PC-3 (cell line): ENCODE measurements at places on chromosomes 6 and 20. TPM values are rescaled to one million over a fixed set of nuclear protein-coding genes. Genes with fewer than 3 reads are reported as not detected.

GRCh38 chr6:157438611-157439111 is 57.7 kb downstream of the ZDHHC14 start:
- no peak for DNase-seq
- no peaks in the 10 kb centered on the region for H3K27me3 ChIP-seq
- H3K4me1 ChIP-seq: peaks cover 14% of the 10 kb centered on the region
- H3K4me3 ChIP-seq: no peak overlapping the region
- no peaks in the 10 kb centered on the region for H3K36me3 ChIP-seq
- no peak overlapping the region for H3K27ac ChIP-seq

DNA sequence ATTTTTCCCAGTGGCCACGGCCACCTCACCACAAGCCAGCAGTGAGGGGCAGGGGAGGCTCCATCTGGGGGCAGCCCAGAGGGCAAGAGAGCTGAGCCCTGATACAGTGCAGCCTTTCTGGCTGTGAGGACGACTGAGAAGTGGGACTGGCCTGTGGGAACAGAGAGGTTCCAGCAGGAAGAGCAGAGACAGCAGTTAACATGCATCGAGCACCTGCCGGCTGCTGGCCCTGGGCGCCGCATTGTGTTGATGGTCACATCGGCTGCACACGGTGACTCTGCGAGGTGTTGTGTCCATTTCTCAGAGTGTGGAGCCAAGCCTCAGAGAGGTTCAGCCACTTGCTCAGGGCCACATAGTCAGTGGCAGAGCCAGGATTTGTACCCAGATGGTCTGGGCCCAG is 9.8 kb downstream of the FOXS1 start:
- H3K4me3 ChIP-seq: no peak overlapping the region
- no peak for DNase-seq
- H3K27me3 ChIP-seq: no peaks in the 10 kb centered on the region
- H3K36me3 ChIP-seq: no peaks in the 10 kb centered on the region
- peaks cover 17% of the 10 kb centered on the region for H3K4me1 ChIP-seq
- H3K27ac ChIP-seq: no peak overlapping the region

GRCh38 chr6:11700118-11700718 is 78.4 kb downstream of the ADTRP start:
- peaks cover 15% of the 10 kb centered on the region for H3K4me1 ChIP-seq

GRCh38 chr6:90739339-90739738 is 152.5 kb upstream of the MAP3K7 start:
- H3K27ac ChIP-seq: no peak overlapping the region
- no peaks in the 10 kb centered on the region for H3K36me3 ChIP-seq
- H3K27me3 ChIP-seq: peaks cover 7% of the 10 kb centered on the region
- H3K4me1 ChIP-seq: no peaks in the 10 kb centered on the region
- no peak for DNase-seq
- no peak overlapping the region for H3K4me3 ChIP-seq

- DNase-seq: peak; percentile 72
- no peaks in the 10 kb centered on the region for H3K36me3 ChIP-seq
- H3K4me1 ChIP-seq: peaks cover 21% of the 10 kb centered on the region
- H3K27me3 ChIP-seq: no peaks in the 10 kb centered on the region
- H3K27ac ChIP-seq: no peak overlapping the region
These were observed 263.4 kb downstream of the CDC5L start for GRCh38 chr6:44650947-44651346.

- no peaks in the 10 kb centered on the region for H3K36me3 ChIP-seq
- no peak overlapping the region for H3K4me3 ChIP-seq
- H3K4me1 ChIP-seq: no peaks in the 10 kb centered on the region
- peaks cover 93% of the 10 kb centered on the region for H3K27me3 ChIP-seq
- no peak for DNase-seq
These were observed 74.6 kb downstream of the PHACTR3 start for GRCh38 chr20:59678951-59679350.

- no peak for DNase-seq
- peak overlapping the region; percentile 20; the same call in 1 of the 2 replicates for H3K27ac ChIP-seq
- peaks cover 48% of the 10 kb centered on the region for H3K4me1 ChIP-seq
- H3K4me3 ChIP-seq: peak overlapping the region; percentile 15; the same call in 1 of the 2 replicates
These were observed 47.4 kb downstream of the TPD52L1 start for GRCh38 chr6:125200941-125201340.

DNA sequence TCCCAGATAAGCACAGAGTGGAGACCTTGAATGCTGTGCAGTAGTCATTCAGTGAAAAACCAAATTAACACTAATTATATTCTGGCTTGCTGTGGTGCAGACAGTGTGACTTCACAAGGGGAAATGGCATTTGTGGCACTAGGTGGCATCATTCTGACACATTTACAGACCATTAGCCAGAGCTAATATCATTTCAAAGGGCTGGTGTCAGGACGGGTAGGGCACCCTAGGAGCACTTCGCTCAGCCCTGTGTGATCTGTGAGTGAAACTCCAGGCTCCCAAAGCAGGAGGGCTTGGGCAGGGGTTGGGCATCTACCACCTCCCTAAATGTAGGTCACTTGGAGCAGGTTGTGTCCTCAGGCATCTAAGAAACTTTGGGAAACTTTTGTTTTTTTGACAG is 555.8 kb downstream of the PKHD1 start:
- DNase-seq: no peak
- no peaks in the 10 kb centered on the region for H3K36me3 ChIP-seq
- H3K4me3 ChIP-seq: no peak overlapping the region
- peaks cover 5% of the 10 kb centered on the region; the same call in 1 of the 2 replicates for H3K4me1 ChIP-seq
- no peak overlapping the region for H3K27ac ChIP-seq

GRCh38 chr6:17865798-17866725 is 121.4 kb downstream of the KIF13A start:
- H3K27me3 ChIP-seq: no peaks in the 10 kb centered on the region
- H3K27ac ChIP-seq: peak overlapping the region; percentile 96
- no peaks in the 10 kb centered on the region for H3K36me3 ChIP-seq
- H3K4me1 ChIP-seq: peaks cover 68% of the 10 kb centered on the region

DNA sequence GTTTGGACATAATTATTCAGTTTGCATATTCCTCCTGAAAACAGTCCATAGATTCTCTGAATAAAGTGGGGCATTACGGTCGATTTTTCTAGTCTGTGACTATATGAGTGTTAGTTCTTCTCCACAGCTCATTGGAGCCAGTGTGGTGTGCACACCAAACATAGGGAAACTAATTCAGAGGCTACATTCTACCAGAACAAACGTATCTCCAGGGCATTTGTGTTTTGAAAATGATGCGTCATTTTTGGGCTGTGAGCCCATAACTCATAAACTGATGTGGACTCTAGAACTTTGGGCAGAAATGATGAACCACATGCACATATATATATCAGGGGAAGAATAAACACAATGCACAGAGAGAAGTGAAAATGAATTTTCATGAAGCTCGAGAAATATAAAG is 41.8 kb downstream of the C6orf58 start:
- peaks cover 6% of the 10 kb centered on the region; the same call in 1 of the 2 replicates for H3K4me1 ChIP-seq
- H3K36me3 ChIP-seq: no peaks in the 10 kb centered on the region
- peak; percentile 94 for DNase-seq

GRCh38 chr6:164897523-164898235 is 411.7 kb downstream of the C6orf118 start:
- DNase-seq: peak; percentile 25
- H3K4me3 ChIP-seq: no peak overlapping the region
- H3K27ac ChIP-seq: no peak overlapping the region
- no peaks in the 10 kb centered on the region for H3K4me1 ChIP-seq

DNA sequence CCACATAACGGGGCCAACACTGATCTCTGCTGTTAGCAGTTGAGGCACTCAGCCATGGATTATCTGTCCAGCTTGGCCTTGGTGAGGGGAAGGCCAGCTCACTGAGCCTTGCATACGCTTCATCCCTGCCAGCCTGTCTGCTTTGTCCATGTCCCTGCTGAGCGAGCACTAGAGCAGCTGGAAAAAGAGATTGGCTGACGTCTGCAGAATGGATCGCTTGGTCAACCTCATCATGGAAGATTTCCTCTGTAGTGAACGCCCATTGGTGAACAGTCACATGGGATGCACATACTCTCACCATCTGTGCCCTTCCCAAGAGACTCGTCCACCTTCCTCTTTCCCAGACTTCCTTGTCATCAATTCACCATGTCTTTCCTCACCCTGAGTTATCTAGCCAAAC is 26.9 kb downstream of the MUC22 start:
- H3K4me3 ChIP-seq: no peak overlapping the region
- no peak for DNase-seq
- H3K4me1 ChIP-seq: 0 out of 2 replicates have a peak, but pooled peaks cover 5% of the 10 kb centered on the region
- no peak overlapping the region for H3K27ac ChIP-seq

DNA sequence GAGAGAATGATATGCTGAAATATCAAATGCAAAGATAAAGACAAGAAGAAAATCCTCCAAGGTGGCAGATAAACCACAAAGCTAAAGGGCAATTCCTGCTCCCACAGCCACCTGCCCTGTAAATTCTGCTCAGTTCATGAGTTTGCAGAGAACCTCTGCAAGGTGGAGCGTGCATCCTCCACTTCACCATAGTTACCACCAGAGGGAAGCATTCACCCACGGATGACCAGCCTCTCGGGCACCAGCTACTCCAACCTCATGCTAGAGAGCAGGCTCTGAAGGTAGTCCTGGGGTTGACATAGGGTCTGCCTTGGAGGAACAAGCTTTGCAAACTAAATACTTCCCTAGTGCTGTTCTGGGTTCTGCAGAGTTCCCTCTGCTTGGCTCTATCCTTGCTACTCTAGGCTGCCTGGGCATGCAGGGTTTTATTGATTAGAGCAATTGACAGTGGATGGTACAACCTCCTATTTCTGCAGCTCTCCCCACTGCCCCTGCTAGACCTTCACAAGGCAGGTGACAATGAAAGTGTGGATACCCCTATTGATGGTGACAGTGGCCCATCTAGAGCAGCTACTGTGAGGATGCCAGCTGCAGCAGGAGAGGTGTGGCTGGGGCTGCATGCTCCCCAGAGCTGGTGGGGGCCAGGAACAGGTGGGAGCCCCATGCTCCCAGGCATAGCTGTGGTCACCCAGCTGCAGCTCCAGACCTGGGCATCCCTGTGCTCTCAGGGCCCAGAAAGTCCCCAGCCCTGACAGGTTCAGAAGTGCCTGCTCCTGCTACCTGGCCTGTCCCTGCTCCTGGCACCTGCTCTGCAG is 51.1 kb downstream of the GGTLC1 start:
- no peak overlapping the region for H3K4me3 ChIP-seq
- no peaks in the 10 kb centered on the region for H3K36me3 ChIP-seq
- no peak overlapping the region for H3K27ac ChIP-seq
- no peaks in the 10 kb centered on the region for H3K4me1 ChIP-seq
- peaks cover 37% of the 10 kb centered on the region; the same call in 1 of the 2 replicates for H3K27me3 ChIP-seq

DNA sequence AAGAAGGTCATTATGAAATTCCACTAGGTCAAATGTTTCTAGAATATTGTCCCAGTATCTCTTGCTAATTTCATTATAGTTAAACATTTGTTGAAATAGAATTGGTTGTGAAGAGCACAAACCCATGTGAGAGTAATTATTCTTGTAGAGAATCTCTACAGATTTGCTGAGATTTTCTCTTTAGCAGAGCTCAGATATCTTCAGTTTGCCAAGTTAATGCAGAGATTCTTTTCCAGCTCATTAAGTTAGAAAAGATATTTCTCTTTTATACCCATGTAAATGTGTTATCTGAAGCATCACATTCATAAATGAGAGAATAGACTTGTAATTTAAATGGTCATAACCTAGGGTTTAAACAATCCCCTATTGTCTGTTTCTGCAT is 232.0 kb upstream of the TAB2 start:
- no peak for DNase-seq
- no peaks in the 10 kb centered on the region for H3K36me3 ChIP-seq
- no peak overlapping the region for H3K27ac ChIP-seq
- no peak overlapping the region for H3K4me3 ChIP-seq
- peaks cover 16% of the 10 kb centered on the region for H3K4me1 ChIP-seq

DNA sequence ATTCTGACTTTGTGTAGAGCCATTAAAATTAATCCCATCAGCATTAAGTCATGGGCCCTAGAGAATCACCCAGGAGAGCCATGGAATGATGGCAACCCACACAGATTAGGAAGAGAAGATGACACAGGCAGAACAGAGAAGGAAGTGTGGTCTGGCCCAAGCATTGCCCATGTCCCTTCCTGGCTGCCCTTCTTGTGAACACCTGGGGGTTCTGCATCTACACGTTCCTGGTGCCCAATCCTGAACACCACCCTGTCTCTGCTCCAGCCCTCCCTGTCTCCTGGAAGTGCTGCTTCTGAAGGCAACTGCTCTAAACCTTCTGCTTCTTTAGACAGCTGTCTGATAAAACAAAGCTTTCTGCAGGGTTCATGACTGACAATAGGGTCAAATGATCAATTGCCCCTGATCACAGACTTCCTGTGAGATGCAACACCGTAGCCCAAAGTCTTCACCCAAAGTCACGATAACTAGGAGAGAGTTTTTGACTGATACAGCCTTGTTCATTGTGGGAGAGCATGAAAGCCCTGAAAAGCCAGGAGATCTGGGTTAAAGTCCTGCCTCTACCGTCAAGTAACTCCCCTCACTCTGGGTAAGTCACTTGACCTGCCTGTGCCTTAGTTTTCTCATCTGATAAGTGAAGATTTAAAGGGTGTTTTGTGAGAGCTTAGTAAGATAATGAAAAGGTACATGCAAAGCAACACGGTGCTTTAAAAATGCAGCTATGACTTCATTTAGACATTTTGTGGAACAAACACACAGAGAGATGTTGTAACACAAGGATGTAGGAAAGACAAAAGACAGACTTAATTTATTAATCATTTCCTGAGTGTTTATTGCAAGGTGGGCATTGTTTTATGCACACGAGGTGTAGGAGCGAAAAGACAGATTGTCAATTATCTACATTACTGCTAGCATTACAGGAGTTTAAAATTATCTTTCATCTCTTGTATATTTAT is 291.2 kb upstream of the STXBP5 start:
- peak overlapping the region; percentile 58 for H3K4me3 ChIP-seq
- H3K4me1 ChIP-seq: peaks cover 41% of the 10 kb centered on the region
- DNase-seq: no peak

DNA sequence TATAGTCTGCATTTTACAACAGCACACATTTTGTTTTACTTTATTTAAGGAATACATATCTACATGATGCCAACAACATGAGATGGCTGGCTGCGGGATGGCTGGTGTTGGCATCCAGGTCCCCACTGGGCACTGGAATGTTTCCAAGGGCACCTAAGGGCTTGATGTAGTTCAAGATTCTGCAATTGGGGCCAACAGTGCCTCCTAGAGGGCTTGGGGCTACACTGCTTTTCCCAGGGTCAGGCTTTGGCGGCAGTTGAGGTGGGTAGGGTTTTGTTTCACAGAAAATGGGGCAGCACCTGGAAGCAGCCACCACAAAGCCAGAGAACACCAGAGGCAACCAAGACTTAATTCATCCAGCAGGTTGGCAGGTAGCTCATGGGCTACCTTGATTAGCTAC is 202.2 kb upstream of the PRND start:
- peak; percentile 46 for DNase-seq
- H3K4me1 ChIP-seq: peaks cover 7% of the 10 kb centered on the region
- no peak overlapping the region for H3K4me3 ChIP-seq

Gene TRMT11
- 17.9 and 23.5 TPM in 2 replicates for total RNA-seq

Gene SAMD10
- 7.4 and 13.4 TPM in 2 replicates for total RNA-seq

Gene TGM6
- not detected in 2 replicates for total RNA-seq

Gene LTA
- not detected in 2 replicates for total RNA-seq

Gene RNF39
- total RNA-seq: 2.0 and 4.2 TPM in 2 replicates
